Coronary artery (tissue), 2 donors: ENCODE measurements at places on chromosomes 1 and 21.

- DNase-seq, result no peak
These were observed 59.5 kb downstream of the RIPK4 start for GRCh38 chr21:41707231-41707959.

DNA sequence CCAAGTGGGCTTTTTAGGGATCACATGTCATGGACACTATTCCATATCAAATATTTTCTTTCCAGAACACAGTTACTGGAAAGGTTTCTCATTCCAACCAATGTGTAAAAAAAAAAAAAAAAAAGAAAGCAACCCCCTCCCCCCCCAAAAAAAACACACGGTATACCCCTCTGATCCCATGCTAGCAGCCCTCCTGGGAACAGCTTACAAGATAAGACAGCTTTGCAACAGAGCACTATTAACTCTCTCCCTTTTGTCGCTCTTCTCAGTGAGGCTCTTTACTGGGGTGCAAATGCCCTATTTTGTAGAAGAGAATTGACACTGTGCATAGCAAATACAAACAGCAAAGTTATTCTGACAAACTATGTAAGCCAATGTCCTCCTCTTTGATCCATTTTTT, 161.2 kb downstream of the NTMT2 start:
- no peak for DNase-seq

GRCh38 chr1:15258833-15259621, 12.0 kb downstream of the FHAD1 start:
- no peak for DNase-seq

GRCh38 chr1:109112652-109113285, 1.1 kb upstream of the ELAPOR1 start:
- DNase-seq, result peak; percentile 93

DNA sequence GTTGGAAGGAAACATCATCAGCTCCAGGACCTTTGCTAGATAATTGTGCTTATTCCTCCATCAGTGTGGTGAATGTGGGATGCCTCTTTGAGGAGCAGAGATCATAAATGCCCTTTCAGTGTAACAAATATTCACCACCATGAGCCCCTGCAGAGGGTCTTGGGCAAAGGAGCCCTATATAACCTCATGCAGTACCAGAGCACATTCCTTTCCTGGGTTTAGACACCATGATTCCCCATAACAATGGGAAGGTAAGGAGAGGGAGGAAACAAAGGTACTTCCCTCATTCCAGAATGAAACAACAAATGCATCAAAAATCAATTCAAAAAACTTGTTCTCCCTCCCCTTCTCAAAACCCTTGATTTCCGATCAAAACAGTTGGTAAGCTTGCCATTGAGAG, 103.4 kb upstream of the PROX1 start:
- no peak for DNase-seq

GRCh38 chr1:97668945-97669344, 251.9 kb downstream of the DPYD start:
- DNase-seq, result no peak

- DNase-seq, result no peak
These were observed 2.0 kb downstream of the HNRNPU start for GRCh38 chr1:244862354-244862698.

GRCh38 chr1:219188331-219188803, 14.7 kb downstream of the LYPLAL1 start:
- DNase-seq, result no peak

GRCh38 chr1:77282187-77282865, 507 bp downstream of the AK5 start:
- no peak for DNase-seq

- no peak for DNase-seq
These were observed 3.4 kb downstream of the PIGV start for GRCh38 chr1:26791148-26791547.

- DNase-seq, result no peak
These were observed 191.1 kb downstream of the PTPRC start for GRCh38 chr1:198829944-198830343.

DNA sequence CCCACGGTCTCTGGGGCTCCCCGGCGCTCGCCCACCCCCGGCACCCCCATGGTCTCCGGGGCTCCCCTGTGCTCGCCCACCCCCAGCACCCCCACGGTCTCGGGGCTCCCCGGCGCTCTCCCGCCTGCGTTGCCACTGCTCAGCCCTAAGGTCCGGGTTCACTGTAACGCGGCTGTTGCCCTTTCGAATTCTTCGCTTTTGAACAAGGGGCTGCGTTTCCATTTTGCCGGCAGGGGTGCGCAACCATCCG, 5.2 kb upstream of the FTCD start:
- DNase-seq, result peak; percentile 47

GRCh38 chr1:16721871-16722641, 18.3 kb upstream of the RNU1-4 start:
- DNase-seq, result peak; percentile 58

DNA sequence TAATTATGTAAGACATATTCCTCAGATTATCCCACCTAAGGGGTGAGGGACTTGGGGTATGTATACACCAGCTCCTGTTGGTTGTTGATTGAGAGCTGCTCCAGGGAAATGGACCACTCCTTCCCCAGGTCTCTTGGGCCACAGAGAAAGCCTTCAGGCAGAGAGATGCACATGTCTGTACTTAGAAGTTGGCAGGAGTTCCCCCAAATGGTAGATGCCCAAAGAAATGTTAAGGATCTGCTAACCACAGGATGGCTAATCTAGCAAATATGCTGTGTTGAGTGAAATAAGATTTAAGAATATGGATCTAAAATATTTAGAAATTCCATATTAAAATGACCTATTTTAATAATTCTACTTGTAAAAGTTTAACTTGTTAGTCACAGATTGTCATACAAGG, 100.8 kb upstream of the DNAH14 start:
- no peak for DNase-seq

DNA sequence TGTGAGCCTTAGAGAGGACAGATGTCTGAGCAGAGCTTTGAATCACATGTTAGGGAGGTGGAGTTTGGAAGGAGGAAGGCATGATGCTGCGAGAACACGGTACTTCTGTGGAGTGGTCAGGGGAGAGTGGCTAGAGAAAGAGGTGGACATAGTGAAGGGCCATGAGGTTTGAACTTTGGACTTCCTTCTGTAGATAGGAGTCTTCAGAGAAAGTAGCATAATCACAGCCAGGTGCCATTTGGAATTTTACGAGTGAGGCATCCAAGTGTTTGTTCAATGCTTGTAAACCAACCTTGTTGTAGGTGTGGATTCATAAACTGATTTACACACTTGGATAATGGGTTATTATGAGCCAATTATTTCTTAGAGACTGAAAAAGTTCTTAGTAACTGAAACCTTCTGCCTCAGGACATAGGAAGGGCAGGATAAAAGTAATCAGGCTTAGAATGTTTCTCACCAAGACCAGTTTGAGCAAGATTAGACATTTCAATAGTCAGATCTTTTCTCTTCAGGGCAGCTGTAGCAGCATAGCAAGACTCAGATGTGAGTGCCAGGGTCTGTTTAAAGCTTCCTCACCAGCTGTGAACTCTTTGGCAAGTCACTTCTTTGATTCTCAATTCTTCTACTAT, 83.5 kb upstream of the HMCN1 start:
- no peak for DNase-seq

DNA sequence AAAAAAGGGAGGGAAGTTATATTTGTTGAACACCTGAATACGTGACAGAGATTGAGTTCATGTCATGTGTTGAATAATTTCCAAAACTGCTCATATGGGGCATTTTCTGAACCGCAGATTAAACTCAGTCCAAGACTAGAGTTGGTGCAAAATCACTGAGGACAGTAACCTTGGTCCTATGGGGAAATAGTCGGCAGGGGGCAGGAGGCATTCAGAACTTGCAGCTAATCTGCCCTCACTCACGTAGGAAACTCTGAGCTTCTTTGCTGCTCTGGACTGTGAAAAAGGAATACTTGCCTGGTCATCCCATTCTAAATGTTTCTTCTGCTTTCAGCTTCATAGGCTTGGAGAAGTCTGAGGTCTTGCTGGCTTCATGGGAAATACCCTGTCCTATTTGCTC, 228.3 kb upstream of the ZP4 start:
- DNase-seq, result no peak

GRCh38 chr21:29185172-29185571, 54.7 kb downstream of the MAP3K7CL start:
- DNase-seq, result no peak

GRCh38 chr1:86875722-86876121, 38.2 kb downstream of the SELENOF start:
- DNase-seq, result no peak

- DNase-seq, result peak; percentile 73
These were observed 1.8 kb upstream of the FOXO6 start for GRCh38 chr1:41359211-41360073.

GRCh38 chr1:206794294-206794908, 22.1 kb upstream of the IL10 start:
- no peak for DNase-seq

GRCh38 chr1:182338806-182339370, 52.7 kb downstream of the GLUL start:
- DNase-seq, result no peak

- peak; percentile 80 for DNase-seq
These were observed 201.1 kb downstream of the MATN1 start for GRCh38 chr1:30522031-30523004.

DNA sequence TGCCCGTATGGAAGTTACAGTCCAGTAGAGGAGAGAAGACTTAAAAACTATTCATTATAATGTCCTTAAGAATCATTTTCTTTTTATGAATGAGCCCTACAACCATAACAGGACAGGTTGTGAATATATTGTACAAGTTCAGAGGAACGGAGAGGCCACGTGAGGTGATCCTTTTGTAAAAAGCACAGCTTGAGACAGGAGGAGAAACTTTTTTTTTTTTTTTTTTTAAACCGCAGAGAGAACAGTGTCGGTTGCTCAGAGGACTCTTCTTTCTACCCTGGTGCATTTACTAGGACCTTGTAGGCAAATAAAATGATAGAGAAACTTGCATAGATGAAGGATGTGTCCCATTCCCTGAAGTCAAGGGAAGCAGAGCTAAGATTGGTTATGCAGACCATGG, 32.1 kb downstream of the DYRK1A start:
- no peak for DNase-seq

DNA sequence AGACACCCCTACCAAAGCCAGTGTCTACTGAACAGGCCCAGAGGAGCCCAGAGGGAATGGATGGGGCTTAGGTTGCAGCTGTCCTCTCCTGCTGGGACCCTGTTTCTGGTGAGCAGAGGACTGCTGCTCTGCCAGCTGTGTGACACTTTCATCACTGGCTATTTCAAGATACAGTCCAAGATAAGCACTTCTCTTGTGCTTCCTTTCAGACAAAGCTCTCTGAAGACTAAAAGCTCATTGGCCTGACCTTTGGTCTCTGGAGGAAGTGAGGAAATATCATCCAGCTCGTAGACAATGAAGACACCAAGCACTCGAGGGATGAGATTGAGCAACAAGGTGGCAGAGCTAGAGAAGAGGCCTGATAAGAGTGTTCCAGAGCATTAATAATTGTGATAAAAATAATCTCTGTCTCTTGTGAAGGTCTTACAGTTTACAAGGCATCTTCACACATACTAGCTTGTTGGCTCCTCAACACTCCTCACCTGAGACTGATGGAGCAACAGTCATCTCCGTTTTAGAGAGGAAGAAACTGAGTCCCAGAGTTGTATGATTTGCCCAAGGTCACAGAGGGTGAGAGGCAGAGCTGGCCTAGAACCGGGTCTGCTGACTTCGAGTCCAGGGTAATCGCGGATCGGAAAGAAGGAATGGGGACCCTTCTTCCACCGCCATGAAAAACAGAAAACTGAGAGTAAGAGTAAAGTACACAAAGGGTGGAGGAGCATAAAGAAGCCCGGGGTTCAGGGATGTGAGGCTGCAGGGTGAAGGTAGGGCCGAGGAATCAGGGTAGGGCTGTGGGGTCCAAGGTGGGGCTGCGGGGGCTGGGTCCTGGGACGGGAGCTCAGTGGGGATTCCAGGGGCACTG, 666 bp downstream of the PAFAH2 start:
- no peak for DNase-seq

GRCh38 chr1:79363430-79363829, 356.9 kb upstream of the ADGRL4 start:
- DNase-seq, result no peak

DNA sequence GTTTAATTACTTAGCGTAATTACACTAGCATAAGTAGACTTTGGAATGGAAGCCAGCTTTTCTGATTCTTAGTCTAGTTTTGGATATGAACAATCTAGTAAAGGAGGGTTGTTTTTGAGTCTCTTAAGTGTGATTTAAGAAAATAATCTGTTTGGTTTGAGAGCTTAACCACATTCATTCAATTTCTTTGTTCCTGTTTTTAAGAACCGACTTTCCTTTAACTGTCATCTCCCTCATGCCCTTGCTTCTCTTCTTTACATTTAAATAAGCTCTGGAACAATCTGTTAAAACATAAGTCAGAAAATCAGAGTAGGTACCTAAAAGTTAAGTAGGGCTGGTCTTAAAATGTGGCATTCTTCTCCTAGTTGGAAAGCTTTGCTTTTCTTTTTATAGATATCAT, 27.7 kb downstream of the CDC42 start:
- no peak for DNase-seq

GRCh38 chr1:187721216-187721615, 892.5 kb downstream of the PLA2G4A start:
- no peak for DNase-seq

DNA sequence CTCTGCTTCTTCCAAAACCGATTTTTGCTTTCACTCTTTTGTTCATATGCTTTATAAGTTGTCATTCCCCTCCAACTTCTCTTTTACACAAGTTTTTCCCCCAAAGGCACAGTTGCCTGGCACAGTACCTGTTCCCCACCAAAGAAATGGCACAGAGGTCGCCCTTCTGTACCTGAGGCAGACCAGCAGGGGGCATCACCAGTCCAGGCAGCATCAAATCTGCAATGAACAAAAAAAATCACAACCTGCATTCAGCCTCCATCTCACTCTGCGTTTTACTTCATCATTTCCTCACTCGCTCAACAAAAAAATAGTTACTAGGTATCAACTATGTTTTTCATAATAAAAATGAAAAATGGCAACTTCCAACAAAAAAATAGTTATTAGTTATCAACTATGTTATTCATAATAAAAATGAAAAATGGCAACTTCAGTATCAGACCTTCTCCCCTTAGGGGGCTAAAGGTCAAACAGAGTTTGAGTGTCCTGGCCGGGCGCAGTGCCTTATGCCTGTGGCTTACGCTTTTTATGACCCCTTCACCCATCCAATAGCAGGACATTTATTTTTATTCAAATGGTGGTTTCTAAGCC, 4.1 kb downstream of the EIF2D start:
- no peak for DNase-seq

- no peak for DNase-seq
These were observed 45.1 kb downstream of the CRP start for GRCh38 chr1:159669338-159669737.

- no peak for DNase-seq
These were observed 164.2 kb downstream of the CENPF start for GRCh38 chr1:214767221-214767620.

GRCh38 chr1:11364170-11364569, 91.2 kb downstream of the UBIAD1 start:
- DNase-seq, result no peak

GRCh38 chr1:228317891-228318810, 88.5 kb downstream of the TRIM11 start:
- DNase-seq, result peak; percentile 59
